Activated naive CD4-positive, alpha-beta T cell (primary cell): ENCODE measurements at places on chromosomes 12 and 14.

DNA sequence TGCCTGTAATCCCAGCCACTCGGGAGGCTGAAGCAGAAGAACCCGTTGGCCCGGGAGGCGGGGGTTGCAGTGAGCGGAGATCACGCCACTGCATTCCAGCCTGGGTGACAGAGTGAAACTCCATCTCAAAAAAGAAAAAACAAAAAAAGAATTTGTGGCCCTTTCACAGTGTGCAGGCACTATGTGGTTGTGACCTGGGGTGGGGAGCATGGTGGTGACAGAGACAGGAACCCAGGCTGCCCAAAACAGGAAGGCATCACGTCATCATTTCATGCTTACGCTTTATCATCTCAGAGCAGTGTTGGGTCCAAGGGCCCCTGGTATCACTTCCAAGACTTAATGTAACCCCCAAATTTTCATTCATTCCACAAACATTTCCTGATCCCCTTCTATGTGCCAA lies 175.7 kb upstream of the GSC start:
- no peak for DNase-seq

- no peak for DNase-seq
Observed at GRCh38 chr12:112664569-112664968, 127.0 kb upstream of the RPH3A start.

DNA sequence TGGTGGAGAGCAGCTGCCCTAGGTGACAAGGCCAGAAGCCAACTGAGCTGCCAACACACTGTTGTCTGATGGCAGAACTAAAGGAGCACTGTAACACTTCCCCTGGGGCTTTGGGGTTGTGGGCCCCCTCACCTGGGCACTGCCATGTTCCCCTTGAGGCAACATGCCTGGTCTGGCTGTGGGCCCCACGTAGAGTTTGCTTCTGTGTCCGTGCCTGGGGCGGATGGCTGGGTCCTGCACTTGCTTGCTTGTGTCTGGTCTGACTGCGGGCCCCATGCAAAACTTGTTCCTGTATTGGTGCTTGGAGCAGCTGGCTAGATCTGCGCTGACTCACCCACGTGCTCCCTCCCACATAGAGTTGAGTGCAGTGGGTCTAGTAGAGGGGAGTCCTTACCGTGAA lies 78.4 kb downstream of the MNAT1 start:
- no peak for DNase-seq

DNA sequence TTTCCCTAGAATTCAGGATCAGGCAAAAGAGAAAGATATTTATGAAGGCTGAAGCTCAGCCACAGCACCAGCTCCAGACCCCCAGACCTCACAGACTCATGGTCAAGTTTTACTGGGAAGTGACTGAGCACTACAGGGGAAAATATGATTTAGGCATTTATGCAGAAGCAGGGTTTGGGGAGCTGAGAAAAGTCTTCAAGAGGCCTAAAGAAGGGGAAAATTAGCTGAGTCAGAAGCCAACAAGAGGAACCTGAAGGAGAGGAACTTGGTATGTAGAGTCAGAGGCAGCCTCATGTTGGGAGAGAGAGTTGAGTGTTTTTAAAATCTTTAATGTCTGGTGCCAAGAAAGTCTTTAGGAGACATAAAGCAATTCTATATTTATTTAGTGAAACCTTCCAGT lies 63.0 kb downstream of the FOS start:
- no peak for DNase-seq

GRCh38 chr14:33282331-33283230 lies 343.9 kb downstream of the NPAS3 start:
- no peak for DNase-seq

- no peak for DNase-seq
Observed at GRCh38 chr12:81863406-81863805, 104.3 kb upstream of the PPFIA2 start.

DNA sequence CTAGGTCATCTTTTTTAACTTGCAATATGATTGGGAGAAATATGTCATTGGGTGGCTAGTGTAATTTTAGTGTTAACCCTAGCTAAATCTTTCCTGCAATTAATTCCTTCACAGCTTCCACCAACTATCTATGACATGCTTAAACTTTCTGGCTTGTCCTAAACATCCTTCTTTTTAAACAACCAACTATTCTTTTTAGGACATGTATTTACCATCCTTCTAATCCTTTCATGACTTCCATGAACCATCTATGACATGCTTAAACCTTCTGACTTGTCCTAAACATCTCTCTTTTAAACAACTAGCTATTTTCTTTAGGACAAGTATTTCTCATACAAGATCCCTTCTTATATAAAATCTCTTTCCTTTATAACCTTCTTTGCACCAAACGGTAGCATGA lies 179.6 kb upstream of the PDZRN4 start:
- no peak for DNase-seq

GRCh38 chr12:46342562-46343033 lies 30.0 kb downstream of the SLC38A2 start:
- no peak for DNase-seq

DNA sequence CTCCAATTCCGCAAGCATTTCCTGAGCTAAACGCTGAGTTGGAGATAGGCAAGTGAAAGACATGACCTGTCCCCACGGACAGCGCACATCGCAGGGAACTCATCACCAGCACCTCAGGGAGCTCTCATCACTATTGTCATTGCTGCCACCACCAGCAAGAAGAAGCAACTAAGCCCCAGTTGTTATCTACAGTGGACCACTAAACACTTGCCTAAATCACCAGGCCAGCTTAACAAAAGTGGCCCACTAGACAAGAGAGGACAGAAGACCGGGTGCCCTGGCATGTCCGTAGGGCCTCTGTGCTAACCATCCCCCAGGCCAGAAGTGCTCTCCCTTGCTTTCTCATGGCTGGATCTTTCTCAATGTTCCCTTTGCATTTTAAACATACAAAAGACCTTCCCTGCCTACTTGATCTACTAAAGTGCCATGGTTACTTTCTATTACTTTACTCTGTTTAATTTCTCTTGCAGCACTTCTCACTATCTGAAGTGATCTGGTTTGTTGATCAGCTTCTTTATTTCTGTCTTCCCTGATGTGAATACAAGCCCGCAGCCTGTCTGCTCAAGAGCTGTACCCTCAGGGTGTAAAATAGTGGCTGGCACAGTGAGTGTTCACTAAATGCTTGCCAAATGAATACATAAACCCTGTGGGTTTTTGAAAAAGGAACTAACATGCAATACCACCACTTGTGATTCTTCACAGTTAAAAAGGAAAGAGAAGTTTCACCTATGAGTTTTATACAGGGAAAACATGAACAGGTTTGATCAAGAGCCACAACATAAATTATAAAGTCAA lies 60.9 kb upstream of the RFLNA start:
- DNase-seq = no peak

GRCh38 chr14:61203081-61203753 lies 77.9 kb downstream of the TMEM30B start:
- no peak for DNase-seq

GRCh38 chr12:3216726-3217682 lies 139.8 kb downstream of the TSPAN9 start:
- DNase-seq = no peak

DNA sequence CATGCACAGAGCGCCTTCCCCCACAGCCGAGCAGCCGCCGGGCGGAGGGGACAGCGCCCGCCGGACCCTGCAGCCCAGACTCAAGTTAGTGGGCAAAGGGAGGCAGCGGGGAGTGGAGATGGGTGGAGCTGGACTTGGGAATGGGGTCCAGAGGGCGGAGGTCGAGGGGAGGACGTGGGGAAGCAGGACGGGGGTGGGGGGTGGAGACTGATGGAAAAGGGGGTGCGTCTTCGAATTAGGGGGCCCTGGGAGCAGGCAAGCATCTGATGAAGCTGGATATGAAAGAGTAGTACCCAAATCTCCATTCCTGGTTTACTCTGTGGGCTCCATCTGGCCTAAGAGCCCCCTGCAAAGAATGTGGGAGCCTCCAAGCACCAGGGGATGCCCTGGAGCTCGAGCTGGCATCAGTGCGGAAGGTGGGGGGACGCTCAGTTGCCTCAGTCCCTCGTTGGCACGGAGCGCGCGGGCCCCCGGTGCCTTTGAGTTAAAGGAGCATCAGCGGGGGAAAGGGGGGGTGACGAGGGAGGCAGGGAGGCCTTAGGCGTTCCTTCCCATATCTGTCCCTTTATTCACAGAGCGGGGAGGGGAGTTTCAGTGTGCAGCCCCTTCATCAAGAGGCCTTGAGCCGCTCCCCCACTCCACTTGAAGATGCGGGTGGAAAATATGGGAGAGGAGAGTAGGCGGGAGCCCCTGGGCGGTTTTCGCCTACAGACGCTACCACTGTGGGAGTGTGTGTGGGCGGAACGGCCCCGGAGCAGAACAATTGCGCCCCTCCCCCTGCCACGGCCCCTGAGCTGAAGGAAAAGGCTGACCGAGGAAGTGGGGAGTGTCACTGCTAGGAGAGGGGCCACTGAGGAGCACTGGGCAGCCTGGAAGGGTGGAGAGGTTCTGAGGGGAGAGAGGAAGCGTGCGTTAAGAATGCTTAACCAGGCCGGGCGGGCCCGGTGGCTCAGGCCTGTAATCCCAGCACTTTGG lies 644 bp downstream of the NAB2 start:
- peak; percentile 24 for DNase-seq

DNA sequence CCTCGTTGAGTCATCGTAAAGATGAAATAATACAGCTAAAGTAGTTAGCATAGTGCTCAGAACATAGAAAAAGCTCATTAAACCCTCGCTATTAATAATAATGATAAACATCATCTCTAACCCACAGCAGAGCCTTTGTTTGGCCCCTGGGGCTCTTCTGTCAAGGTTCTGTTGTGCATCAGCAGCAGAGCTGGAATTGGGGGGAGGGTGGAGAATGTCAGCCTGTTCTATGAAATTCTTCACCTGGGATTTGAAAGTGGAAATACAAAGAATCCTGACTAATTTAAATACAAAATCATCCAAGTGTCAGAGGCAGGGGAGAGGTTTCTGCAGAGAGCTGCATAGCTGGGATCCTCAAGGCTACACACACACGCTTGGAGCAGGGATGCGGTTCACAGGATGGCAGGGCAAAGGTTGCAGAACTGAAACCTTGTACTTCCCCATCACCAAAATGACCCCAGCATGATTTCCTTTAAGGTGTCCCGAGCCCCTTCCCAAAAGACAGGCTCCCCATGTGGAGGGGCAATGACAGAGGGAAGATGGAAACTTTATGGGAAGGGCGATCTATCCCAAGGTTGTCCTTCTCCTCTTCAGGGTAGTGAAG lies 71.8 kb downstream of the DAD1 start:
- no peak for DNase-seq

DNA sequence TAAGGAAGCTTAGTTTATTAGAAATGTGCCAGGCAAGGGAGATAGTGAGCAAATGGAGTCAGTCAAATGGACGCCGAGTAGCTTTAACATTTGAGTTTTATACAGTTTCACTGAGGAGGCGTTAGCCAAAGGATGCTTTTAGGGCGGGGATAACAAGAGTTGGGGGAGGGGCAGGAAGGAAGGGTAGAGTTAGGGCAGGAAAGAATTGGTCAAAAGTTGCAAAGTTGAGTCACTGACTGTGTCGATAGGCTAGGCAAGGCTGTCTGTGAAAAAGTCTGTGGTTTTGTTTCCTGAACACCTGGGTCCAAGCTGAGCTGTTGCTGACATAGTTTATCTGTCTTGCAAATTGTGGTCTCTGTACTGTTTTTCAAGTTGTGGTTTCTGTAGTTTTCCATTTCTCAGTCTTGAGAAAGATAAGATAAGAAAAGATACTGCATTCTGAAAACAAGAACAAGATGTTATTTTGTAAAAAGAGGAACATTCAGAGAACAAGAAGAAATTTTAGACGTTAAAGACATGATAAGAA lies 62.6 kb upstream of the RESF1 start:
- DNase-seq = peak; percentile 54

DNA sequence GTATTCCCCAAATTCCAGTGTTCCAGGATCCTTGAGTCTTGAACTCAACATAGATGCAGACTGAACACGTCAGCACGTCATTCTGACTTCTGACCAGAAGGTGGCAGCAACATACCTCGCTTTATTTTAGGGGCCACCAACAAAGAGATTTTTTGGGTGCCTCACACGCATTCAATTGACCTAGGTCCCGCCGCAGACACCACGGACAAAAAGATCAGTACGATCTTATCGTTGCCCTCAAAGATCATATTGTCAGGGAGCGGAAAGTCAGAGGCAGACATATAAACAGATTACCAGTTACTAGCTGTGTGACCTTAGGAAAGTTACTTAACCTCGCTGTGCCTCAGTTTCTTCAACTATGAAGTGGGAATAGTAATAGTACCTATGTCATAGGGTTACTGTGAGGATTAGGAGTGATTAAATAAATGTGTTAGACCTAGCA lies 6.5 kb upstream of the PRPH start:
- DNase-seq = peak; percentile 36

GRCh38 chr14:32354716-32355115 lies 25.6 kb downstream of the AKAP6 start:
- no peak for DNase-seq

GRCh38 chr14:94027566-94028449 lies 1.7 kb downstream of the OTUB2 start:
- DNase-seq = no peak

DNA sequence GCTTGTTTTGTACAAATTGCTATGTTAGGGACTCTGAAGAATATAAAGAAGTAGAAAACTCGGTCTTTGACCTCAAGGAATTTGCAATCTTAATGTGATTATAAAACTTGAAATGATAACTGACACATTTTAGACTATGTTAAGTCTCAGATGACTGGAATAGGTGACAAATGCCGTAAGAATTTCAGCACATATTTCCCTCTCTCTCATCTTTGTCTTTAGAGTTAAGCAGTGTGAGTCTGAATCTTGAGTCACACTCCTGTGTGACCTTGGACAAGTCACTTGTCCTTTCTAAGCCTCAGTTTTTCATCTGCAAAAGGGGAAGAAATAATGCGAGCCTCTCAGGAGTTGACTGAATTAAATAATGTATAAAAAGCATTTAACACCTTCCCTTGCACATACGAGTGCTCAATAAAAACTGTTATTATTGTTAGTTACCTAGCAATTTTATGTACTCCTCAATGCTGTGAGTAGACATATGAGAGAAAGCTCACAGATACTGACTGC lies 103.7 kb downstream of the DYRK2 start:
- DNase-seq = no peak

- no peak for DNase-seq
Observed at GRCh38 chr12:24719293-24719721, 229.6 kb downstream of the BCAT1 start.

DNA sequence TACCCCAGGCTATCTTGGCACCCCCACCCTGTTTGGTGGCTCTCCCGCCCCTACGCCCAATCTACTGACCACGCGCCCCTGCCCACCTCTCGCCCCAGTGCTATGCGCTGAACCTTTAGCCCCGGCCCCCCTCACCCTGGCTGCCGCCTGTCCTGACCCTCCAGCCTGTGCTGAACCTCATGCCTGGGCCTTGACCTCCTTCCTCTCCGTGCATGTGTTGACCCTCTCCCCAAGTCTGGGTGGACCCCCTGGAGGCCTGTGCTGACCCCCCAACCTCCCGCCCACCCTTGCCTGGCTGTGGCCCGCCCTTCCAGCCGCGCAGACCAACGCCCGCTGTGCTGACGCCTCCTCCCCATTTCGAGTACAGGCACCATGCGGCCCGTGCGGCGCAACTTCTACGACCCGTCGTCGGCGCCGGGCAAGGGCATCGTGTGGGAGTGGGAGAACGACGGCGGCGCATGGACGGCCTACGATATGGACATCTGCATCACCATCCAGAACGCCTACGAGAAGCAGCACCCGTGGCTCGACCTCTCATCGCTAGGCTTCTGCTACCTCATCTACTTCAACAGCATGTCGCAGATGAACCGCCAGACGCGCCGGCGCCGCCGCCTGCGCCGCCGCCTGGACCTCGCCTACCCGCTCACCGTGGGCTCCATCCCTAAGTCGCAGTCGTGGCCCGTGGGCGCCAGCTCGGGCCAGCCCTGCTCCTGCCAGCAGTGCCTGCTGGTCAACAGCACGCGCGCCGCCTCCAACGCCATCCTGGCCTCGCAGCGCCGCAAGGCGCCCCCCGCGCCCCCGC lies 20.7 kb downstream of the DTX1 start:
- DNase-seq = no peak

- DNase-seq = no peak
Observed at GRCh38 chr12:54981796-54982195, 2.8 kb downstream of the TESPA1 start.
